Muscle of leg (tissue), 16 donors: ENCODE measurements at places on chromosomes 2 and 18. TPM values are rescaled to one million over a fixed set of nuclear protein-coding genes. Genes with fewer than 3 reads are reported as not detected.

DNA sequence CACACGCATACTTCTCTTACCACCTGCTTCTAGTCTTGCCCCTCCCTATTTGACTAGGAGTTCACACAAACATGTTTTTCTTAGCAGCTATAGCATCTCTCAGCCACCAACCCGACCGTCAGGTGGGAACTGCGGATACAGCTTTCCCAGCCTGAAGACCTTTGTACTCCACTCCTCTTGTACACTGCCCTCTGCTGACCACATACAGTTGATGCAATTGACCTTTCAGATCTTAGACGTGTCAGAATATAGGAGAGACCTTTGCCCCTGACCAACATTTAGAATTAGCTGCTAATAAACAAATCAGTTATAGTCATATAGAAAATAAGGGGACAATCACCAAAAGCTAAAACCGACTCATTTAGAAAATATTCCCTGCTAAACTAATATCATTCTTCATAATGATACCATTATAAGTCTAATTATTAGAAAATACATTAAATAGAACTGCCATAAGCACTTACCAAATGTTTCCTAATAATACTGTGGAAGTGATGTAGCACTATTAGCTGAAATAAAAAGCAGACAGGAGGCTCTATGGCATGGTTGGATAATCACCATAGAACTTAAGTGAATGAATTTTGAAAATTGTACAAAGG lies 208.4 kb downstream of the RAD51AP2 start:
- DNase-seq = peak; percentile 70

DNA sequence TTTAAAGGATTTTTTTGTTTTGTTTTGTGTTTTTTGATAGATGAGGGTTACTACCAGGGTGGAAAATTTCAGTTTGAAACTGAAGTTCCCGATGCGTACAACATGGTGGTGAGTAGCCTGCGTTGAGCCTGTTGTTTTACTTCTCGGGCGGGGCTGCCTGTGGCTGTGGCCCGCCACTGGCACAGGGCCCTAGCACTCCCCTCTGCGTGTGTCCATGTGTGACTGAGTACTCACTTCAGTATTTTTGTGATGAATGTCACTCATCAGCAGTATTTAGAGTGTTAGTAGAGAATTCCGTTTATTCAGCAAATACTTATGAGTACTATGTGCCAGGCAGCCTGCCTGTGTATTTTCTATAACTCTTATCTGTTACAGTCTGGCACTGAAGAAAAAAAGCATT lies 44.3 kb upstream of the SCLY start:
- no peak for DNase-seq

Gene IL37
- polyA plus RNA-seq = not detected

Gene SH3RF3
- 4.7 TPM for polyA plus RNA-seq

Gene FSHR
- polyA plus RNA-seq = 0.50 TPM

DNA sequence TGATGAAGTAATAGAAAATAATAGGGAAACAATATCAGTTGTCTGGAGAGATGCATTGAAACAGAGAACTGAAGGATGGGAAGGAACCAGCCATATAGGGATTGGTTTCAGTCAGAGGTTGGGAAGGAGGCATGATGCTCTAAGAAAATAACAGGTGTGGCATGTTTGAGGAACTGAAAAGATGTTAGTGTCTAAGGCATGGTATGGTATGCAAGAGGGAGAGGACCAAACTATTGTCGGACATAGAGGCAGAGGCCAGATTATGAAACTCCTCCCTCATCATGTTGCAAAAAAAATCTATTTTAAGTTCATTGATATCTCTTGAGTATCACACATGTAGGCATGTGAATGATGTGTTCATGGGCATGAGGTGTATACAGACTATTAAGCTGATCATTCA lies 48.9 kb upstream of the EMILIN2 start:
- DNase-seq = no peak

- DNase-seq = no peak
Measured at GRCh38 chr2:159140070-159140769, 146.3 kb downstream of the WDSUB1 start.

GRCh38 chr2:196361606-196362326 lies 190.4 kb upstream of the STK17B start:
- peak; percentile 52 for DNase-seq

GRCh38 chr2:72555943-72556342 lies 269.9 kb downstream of the EXOC6B start:
- DNase-seq = no peak

Gene SERPINB5
- 4.3 TPM for polyA plus RNA-seq

Gene DGUOK
- polyA plus RNA-seq = 50.5 TPM

- no peak for DNase-seq
Measured at GRCh38 chr18:10893196-10893595, 256.2 kb downstream of the PIEZO2 start.

Gene UCN
- polyA plus RNA-seq = 2.4 TPM

Gene AGAP1
- 27.5 TPM for polyA plus RNA-seq

Gene FBXO36
- polyA plus RNA-seq = 2.5 TPM

Gene SH3BP4
- polyA plus RNA-seq = 18.7 TPM

Gene RBBP8
- polyA plus RNA-seq = 10.8 TPM

Gene KRTCAP3
- polyA plus RNA-seq = 3.0 TPM

Gene CROCC2
- 0.26 TPM for polyA plus RNA-seq

Gene DNAH7
- polyA plus RNA-seq = 0.15 TPM

Gene POTEC
- not detected for polyA plus RNA-seq

Gene NOSTRIN
- 10.2 TPM for polyA plus RNA-seq

Gene MROH2A
- polyA plus RNA-seq = not detected

DNA sequence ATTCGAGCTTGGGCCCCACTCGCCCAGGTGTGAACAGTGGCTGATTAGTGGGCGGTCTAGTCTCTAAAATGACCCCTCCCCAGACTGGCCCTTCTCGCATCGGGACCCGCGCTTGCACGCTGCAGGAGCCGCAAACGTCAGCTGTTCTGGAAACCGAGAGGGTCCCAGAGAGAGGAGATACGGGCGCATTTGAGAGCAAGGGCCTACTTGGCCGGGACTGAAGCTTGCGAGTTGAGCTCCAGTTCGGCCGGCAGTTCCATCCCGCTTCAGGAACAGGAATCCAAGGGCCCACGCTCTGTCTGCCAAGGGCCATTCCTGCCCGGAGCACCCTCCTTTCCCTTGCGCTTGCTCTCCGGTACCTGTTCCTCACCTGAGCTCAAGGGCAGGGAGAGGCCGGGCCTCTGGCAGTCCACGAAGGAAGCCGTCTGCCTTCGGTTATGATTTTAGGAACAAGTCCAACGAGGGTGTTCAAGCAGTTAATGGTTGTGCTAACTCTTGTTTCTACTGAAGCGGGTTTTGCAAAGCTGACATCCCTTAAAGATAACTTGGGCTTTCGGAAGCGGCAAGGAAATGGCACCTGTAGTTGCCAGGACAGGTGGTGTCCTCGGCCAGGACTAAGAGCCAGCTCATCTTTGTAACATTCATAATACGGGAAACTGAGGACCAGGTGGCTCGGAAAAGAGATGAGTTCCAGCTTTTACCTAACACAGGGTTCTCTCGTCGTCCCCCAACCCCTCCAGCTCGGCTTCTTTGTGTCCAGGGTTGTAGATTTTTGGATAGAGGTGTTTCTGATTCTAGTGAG lies 3.9 kb upstream of the DLX1 start:
- peak; percentile 13 for DNase-seq

Gene TANC1
- 18.6 TPM for polyA plus RNA-seq

GRCh38 chr2:31213601-31214443 lies 3.5 kb downstream of the CAPN14 start:
- no peak for DNase-seq

GRCh38 chr2:29052807-29053206 lies 21.5 kb downstream of the PCARE start:
- no peak for DNase-seq

DNA sequence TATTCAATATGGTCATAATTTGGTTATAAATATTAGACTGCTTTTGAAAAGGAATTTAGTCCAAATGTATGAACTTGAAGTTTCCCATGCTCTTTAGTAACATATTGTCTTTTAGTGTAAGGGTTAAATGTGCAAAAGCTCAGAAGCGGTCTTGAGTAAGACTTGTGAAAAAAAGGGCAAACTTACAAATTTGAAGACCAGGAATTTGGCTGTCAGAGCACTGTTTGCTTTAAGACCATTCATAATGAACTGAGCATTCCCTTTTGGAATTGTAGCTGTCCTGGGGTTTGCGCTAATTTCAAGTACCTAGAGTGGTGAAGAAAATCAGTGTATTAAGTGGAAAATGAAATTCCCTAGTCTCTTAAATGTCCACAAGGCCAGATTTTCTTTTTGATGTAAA lies 6.9 kb upstream of the ZEB2 start:
- no peak for DNase-seq

DNA sequence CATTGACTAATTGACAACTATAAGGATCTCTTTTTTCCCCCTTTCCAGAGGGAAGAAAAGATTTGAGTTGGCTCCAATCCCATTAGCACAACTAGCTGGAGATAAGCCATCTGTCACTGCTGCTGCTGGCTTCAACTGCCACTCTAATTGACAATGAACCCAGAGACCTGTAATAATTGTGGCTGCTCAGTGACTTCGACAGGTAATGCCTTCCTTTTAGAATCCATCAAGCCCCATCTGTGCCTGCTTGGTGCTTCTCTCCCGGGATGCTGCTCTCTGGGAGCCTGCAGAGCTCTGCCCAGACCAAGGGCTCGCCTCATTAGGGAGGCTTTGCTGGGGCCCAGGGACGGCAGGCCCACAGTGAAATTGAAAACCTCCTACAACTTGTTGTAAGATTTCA lies 376.7 kb upstream of the SOX11 start:
- DNase-seq = no peak

- DNase-seq = no peak
Measured at GRCh38 chr2:140529706-140530105, 1601.1 kb downstream of the LRP1B start.

GRCh38 chr2:195779491-195779890 lies 122.5 kb downstream of the SLC39A10 start:
- DNase-seq = no peak

DNA sequence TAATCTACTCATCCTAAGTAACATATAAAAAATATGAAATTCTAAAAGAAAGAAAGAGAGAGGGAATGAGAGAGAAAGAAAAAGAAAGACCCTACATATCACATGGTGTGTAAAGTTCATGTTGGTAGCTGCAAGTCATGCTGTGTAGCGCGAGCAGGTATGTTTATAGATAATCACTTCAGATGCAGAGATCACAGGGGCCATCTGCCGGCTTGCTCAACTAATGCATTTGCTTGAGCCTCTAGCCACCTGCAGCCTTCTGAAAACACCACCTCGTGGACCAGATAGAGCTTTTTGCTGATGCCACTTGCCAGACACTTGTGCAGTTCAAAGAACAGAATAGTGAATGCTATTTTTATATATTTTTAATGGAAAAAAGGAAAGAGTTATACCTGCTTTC lies 37.6 kb downstream of the CDH7 start:
- no peak for DNase-seq

DNA sequence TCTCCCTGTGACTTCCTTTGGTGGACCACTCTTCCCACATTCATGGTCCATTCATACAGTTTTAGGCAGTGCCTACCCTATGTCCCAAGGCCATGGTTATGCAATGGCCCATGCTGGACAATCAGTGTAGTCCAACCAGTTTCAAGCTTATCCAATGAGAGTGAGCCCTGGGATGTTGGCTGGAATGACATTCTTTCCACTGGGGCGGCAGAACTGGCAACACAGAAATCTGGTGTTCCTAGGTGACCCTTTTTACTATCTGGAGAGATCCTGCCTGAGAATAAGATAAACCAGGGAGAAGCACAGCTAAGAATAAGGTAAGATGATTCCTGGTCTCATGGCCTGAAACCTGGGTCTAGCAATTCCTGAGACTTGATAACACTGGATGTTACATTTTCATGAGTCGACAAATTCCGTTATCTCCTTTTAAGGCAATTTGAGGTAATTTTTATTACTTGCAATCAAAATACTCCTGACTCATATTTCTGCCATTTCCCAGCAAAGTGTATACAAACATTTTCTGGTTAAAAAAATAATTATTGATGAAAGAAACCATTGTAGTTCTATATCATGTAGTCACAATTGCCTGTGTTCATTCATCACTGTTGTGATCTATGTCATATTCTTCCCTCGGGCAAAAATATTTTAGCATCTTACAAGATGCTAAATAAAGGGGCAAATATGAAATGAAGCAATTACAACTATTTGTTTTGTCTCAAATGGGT lies 271.5 kb upstream of the LYPD1 start:
- DNase-seq = no peak

GRCh38 chr2:152875701-152876695 lies 157.6 kb downstream of the ARL6IP6 start:
- no peak for DNase-seq

DNA sequence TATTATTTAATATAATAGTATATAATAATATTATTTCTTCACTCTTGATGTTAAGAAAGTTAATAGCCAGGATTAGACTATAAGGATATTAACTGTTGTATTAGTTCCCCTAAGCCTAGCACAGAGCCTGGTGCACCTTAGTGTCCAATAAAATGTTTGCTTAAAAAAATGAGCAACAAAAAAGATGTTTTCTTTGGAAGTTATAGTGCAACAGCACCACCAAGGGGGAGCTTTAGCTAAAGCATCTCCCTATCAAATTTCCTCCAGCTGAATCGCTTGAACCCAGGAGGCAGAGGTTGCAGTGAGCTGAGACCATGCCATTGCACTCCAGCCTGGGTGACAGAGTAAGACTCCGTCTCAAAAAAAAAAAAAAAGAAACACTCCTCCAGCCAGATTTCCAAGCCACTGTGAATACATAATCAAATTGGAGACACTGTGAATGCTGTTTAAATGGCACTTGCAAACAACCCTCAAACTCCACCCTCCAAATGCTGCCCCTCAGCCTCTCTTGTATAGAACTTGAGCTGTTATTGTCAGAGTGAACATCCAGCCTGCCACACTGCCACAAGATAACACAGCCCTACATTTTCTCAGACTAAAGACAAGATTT lies 221.9 kb downstream of the DYM start:
- DNase-seq = peak; percentile 23

DNA sequence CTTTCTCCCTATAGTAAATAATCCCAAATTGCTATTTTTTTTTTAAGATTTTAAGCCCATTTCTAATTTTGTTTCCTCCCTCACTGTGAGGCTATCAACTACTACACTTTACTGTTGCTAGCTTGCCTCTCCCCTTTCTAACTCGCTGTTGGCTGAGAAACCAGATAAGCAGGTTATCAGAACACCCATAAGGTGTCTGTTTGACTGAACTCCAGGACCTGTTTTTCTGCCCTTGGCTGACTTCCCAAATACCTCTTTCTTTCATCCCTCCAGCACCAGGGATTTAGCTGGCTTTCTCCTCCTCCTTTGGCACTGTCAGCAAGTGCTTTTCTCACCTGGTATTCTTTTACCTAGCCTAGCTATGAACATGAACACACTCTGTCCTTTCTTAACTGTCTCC lies 11.1 kb downstream of the TRAK2 start:
- no peak for DNase-seq

Gene CDH19
- 2.5 TPM for polyA plus RNA-seq

Gene CAPN14
- 0.04 TPM for polyA plus RNA-seq
